Umbilical cord (tissue), 2 donors: ENCODE measurements at places on chromosomes 16 and 17.

GRCh38 chr16:28105954-28106353 lies 42.4 kb upstream of the GSG1L start:
- no peak for DNase-seq

DNA sequence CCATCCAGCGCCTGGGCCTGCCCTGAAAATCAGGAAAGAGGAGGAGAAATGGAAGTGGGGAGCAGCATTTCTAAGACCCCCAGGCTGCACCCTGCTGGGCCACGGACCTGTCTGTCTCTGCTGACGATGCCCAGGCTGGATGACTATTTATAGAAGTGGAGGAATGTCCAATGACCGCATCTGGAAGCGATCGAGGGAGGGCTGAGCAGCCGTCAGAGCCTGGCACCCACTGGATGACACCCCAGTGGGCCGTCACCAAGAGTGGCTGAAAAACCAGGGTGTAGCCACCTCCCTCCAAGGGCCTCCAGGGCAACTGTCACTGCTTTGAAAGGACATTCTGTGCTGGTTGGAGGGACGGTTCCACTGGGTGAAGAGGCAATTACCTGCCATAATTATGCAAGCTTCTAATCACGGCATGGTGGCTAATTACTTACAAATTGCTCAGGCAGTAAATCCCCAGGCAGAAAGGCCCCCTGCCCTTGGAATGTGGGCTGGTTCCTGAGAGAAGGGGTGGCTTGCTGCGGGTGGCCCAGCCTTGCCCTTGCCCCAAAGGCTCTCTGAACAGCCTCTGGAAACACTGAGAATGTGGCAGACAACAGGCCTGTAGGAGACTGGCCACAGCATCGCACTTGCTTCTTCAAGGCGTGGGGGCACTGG lies 332.1 kb downstream of the C16orf95 start:
- peak; percentile 55 for DNase-seq

DNA sequence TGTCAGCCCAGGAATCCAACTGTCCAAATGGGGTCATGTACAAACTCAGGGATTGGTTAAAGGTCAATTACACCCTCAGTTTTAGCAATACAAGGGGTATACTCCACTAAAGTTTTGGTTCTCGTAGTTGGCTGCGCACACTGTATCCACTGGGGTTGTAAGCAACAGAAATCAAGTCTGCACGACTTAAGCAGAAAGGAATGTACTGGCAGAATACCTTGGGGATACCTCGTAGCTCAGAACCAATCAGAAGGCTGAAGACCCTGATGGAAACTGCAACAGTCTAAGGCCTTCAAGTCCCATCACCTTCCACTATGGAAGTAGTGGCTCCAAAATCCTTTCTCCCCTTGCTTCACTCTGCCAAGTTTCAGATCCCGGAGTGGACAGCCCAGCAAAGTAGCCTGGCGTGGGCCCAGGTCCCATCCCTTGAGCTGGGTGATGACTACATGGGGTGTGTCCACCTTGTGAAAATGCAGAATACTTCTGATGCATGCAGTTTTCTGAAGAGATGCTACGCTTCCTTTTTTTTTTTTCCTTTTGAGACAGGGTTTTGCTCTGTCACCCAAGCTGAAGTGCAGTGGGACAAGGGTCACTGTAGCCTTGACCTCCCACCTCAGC lies 21.1 kb upstream of the RPH3AL start:
- peak; percentile 41 for DNase-seq

DNA sequence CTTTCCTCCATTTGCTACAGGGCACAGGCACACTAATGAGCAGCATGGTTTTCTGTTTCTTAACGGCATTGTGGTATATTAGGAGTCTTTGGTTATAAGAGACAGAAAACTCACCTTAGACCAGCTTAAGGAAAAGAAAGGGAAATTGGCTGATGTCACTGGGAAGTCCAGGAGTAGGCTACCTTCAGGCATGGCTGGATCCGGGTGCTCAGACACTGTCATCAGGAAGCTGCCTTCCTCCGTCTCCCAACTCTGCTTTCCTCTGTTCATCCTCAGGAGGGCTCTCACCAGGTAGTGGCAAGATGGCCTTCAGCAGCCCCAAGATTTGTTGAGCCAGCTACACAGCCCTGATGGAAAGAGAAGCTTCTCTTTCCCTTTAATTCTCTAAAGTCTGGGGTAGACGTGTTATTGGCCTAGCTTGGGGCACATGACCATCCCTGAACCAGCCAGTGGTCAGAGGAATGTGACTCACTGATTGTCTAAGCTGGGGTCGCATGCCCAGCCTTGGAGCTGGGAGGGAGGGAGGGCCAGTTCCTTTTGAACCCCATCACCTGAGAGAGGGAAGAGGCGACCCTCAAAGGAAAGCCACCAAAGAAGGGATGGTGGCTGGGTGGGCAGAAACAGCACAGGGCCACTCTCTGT lies 117.4 kb downstream of the CLEC16A start:
- no peak for DNase-seq

DNA sequence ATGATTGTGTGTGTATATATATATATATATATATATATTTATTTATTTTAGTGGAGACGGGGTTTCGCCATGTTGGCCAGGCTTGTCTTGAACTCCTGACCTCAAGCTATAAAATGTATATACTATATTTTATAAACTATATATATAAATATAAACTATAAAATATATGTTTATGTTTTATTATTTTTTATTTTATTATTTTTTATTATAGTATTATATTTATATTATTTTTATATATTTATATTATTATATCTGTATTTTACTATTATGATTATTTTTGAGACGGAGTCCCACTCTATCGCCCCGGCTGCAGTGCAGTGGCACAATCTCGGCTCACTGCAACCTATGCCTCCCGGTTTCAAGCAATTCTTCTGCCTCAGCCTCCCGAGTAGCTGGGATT lies 10.5 kb upstream of the PHOSPHO1 start:
- no peak for DNase-seq

DNA sequence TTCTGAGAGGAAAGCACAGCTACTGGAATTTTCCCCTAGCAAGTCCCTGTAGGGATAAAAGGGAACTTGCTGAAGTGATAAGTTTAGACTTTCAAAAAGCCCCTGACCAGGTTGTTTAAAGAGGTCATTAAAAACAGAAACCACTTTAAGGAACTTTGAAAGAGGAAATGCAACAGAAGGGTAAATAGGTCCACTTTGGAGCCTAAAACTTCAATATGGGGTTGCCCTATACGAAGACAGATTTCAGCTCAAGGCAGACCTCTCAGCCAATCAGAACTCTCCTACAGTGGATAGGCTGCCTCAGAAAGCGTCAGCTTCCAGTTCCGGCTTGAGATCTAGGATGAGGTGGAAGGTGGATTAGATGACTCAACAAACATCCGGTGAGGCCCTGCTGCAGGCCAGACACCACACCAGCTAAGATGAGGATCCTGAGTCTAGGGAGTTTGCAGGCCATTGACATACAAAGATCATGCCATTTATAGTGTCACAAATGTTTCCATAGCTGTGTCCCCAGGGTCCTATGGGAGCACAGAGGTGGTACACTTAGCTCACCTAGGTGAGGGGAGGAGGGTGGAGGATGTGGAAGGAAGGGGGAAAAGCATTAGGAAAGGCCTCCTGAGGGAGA lies 7.9 kb upstream of the MFSD6L start:
- DNase-seq = peak; percentile 49

GRCh38 chr16:11677959-11678881 lies 10.0 kb downstream of the SNN start:
- DNase-seq = no peak

DNA sequence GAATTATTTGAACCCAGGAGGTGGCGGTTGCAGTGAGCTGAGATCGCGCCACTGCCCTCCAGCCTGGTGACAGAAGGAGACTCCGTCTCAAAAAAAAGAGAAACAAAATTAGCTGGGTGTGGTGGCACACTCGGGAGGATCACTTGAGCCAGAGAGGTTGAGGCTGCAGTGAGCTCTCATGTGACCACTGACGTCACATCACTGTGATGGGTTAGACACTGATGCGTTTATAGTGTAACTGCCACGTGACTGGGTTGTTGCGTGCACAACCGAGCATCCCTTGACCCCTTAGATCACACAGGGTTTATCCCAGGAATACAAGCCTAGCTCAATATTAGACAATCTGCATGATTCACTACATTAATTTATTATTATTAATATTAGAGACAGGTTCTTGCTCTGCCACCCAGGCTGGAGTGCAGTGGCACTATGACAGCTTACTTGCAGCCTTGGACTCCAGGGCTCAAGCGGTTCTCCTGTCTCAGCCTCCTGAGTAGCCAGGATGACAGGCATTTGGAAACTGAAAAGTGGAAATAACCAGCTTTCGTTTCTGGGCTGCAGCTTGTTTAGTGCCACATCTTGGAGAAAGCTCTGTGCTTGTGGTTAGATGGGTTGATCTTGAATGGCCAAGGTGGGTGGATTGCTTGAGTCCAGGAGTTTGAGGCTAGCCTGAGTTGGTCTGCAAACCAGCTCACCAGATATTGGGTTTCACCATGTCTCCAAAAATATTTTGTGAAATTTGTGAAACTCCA lies 26.4 kb upstream of the ABR start:
- no peak for DNase-seq

DNA sequence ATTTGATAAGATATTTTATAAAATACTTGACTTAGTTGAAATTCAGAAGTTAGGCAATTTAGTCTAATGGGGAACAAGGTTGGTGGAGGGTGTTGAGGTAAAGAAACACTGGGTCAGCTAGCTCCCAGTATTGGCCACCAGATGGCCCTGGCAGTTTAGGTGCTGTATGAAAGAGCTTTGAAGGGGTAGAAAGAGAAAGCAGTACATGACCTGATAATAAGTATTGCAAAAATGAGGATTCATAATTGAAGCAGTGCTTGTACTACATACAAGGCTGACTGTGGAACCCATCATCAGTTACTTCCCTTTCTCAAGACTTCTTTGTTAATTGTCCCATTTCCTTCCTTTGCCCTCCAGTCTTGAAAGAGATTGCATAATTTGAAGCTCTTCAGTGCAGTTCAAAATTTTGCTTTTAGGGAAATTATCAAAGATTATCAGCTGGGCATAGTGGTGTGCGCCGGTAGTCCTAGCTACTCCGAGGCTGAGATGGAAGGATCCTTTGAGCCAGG lies 29.4 kb downstream of the TANC2 start:
- DNase-seq = no peak

GRCh38 chr17:75168998-75169397 lies 13.8 kb downstream of the SUMO2 start:
- no peak for DNase-seq

- DNase-seq = peak; percentile 59
These were observed 31.8 kb downstream of the USP7 start for GRCh38 chr16:8931859-8932258.
